ENCODE measurements at places on chromosomes 1 and 21. TPM values are rescaled to one million over a fixed set of nuclear protein-coding genes. Genes with fewer than 3 reads are reported as not detected.

The CDK18 gene
- 2.5 TPM for total RNA-seq

The RAB25 gene
- 190 TPM for total RNA-seq

The PADI3 gene
- total RNA-seq = 0.64 TPM

The RASAL2 gene
- 29.8 TPM for total RNA-seq

The ILDR2 gene
- not detected for total RNA-seq

The NLRP3 gene
- 2.3 TPM for total RNA-seq

The OPTC gene
- total RNA-seq = not detected

The COL9A2 gene
- total RNA-seq = 0.26 TPM

The RUNX1 gene
- total RNA-seq = 13.6 TPM

The SMYD3 gene
- 13.4 TPM for total RNA-seq

The SLC1A7 gene
- total RNA-seq = not detected

The FBXO2 gene
- total RNA-seq = 7.8 TPM

The TLCD4 gene
- total RNA-seq = 1.3 TPM

The CDC42BPA gene
- 33.6 TPM for total RNA-seq

The MEX3A gene
- total RNA-seq = 0.53 TPM

The ITSN1 gene
- 10.5 TPM for total RNA-seq

The BSND gene
- not detected for total RNA-seq

The OR6K3 gene
- not detected for total RNA-seq

The LRRC71 gene
- total RNA-seq = not detected

The SPRR2B gene
- total RNA-seq = not detected

The CCDC185 gene
- total RNA-seq = not detected

The CFAP107 gene
- not detected for total RNA-seq

The FAM131C gene
- 4.5 TPM for total RNA-seq

The C1orf159 gene
- 10.3 TPM for total RNA-seq

The TMEM39B gene
- total RNA-seq = 4.9 TPM

The CD5L gene
- total RNA-seq = not detected

The FBXO44 gene
- 6.0 TPM for total RNA-seq

The SPATA46 gene
- not detected for total RNA-seq

The TACSTD2 gene
- total RNA-seq = 650 TPM

The PAQR6 gene
- 3.0 TPM for total RNA-seq

The LORICRIN gene
- total RNA-seq = not detected

The ANKRD34A gene
- 0.19 TPM for total RNA-seq

The KIF17 gene
- total RNA-seq = 0.57 TPM

The ITLN2 gene
- total RNA-seq = not detected

The RPTN gene
- 0.09 TPM for total RNA-seq

The SLC30A1 gene
- total RNA-seq = 11.2 TPM

The RGSL1 gene
- 0.61 TPM for total RNA-seq

The DNM3 gene
- 2.4 TPM for total RNA-seq

The LDLRAD1 gene
- 0.49 TPM for total RNA-seq

The FLG2 gene
- 0.11 TPM for total RNA-seq

The IPP gene
- 7.1 TPM for total RNA-seq

The GBP6 gene
- 419 TPM for total RNA-seq

The CLDN8 gene
- total RNA-seq = 3.9 TPM

The TFB2M gene
- total RNA-seq = 14.1 TPM

The RPRD2 gene
- 14.7 TPM for total RNA-seq

The GALE gene
- 81.0 TPM for total RNA-seq

The RUNX3 gene
- 4.0 TPM for total RNA-seq

The CPLANE2 gene
- total RNA-seq = 3.6 TPM

The EXTL1 gene
- total RNA-seq = not detected

The MCL1 gene
- 217 TPM for total RNA-seq

The C1orf50 gene
- total RNA-seq = 4.8 TPM

The KCNQ4 gene
- 2.1 TPM for total RNA-seq

The TARS2 gene
- 11.1 TPM for total RNA-seq

The PTAFR gene
- total RNA-seq = 2.7 TPM

The OR2L5 gene
- not detected for total RNA-seq
